ENCODE measurements at places on chromosomes 13 and 19.

DNA sequence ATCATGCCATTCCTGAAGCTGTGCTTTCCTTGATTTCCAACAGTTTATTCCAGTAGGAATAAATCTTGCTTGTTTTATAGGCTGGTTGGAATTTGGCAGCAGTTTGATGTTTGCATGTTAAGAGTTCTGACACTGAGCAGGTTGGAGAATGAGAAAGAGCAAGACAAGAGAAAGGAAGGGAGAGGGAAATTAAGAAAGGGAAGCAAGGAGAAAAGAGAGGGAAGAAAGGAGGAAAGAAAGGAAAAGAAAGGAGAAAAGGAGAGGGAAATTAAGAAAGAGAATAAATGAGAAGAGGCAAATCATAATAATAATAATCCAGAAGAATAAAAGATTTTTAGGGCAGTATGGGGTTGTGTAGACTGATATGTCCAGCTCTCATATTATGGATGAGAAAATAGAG is 28.4 kb upstream of the UQCRFS1 start:
- DNase-seq: no peak

DNA sequence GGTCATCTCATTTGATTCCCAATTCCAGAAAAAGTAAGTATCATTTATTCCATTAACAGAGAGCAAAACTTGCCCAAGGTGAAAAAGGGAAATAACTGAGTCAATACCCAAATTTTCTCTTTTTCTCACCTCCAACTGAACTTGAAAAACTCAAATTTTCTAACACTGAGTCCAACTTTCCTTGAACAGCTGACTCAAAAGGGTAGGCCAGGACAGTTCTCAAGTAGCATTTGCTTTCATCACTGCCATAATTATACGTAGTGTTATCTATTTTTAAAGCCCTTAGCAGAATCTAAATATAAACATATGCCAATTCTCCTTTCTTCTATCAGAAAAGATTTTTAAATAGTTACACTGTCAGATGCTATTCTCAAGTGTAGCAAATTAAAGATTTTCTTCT is 3.5 kb downstream of the N4BP2L2 start:
- DNase-seq: no peak

- DNase-seq: no peak
Observed at GRCh38 chr13:94622344-94622743, 20.7 kb downstream of the GPR180 start.

GRCh38 chr19:16386619-16387240 is 62.1 kb downstream of the KLF2 start:
- peak; percentile 67 for DNase-seq

DNA sequence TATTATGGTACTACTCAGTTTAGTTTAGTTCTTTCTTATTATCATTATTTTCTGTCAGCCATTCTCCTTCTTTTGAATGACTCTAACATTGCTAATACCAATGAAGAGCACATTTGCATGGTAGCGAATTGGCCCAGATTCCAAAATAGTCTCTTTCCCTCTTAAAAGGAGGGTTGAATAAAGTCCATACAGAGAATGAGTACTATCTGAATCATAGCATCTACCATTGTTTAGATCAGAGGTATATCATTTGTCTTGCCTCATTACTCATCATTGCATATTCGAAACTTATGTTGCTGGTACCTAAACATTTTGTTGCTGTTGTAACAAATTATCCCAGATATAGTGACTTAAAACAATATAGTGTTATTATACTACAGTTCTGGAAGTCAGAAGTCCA is 1235.3 kb upstream of the ATXN8OS start:
- no peak for DNase-seq

DNA sequence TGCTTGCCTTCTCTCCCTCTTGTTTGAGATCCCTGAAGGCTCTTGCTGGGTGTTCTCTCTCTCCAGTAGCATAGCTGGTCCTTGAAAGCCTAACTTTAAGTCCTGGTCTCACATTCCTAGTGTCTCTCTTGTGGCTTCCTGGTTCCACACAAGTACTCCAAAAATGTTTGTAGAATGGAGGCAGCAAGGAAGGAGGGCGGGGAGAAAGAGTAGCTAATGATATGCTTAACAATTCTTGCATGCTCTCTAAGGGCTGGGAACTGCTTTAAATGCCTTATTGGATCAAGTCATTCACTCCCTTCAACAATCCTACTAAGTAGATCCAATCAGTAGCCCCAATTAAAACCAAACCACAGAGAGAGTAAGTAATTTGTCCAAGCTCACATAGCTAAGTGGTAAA is 357.3 kb downstream of the KLF5 start:
- DNase-seq: no peak

- no peak for DNase-seq
Observed at GRCh38 chr19:17951990-17952976, 14.6 kb upstream of the KCNN1 start.

DNA sequence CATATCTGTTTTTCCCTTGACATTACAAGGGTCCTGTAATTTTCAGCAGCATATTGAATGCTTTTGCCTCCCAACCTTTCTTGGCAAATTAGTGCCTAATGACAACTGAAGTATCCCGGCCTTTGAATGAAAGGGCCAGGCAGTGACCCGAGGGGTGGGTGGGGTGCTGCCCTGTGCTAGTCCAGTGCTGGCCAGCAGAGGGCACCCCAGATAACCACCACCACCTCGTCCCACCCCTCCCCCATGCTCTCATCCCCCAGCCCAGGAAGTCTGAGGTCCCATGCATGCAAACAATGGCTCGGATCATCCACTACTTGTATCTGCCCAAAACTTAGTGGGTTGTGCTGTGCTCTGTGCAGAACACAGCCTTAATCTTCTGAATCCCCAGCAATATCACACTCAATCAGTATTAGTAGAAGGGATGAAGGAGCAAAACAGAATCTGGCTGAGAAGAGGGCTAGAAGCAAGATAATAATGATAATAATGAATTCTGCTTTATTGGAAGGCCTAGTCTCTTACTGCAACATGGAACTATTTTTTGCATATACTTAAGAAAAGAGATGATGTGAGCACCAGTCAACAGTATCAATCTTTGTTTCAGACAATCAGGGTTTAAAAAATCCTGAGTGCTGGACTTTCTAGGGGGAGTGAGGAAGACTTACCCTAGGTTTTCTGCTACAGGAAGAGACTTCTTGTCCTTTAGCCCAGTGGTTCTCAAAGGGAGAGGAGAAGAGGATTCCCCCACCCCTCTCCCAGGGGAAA is 3.8 kb downstream of the ATP12A start:
- peak; percentile 75 for DNase-seq

DNA sequence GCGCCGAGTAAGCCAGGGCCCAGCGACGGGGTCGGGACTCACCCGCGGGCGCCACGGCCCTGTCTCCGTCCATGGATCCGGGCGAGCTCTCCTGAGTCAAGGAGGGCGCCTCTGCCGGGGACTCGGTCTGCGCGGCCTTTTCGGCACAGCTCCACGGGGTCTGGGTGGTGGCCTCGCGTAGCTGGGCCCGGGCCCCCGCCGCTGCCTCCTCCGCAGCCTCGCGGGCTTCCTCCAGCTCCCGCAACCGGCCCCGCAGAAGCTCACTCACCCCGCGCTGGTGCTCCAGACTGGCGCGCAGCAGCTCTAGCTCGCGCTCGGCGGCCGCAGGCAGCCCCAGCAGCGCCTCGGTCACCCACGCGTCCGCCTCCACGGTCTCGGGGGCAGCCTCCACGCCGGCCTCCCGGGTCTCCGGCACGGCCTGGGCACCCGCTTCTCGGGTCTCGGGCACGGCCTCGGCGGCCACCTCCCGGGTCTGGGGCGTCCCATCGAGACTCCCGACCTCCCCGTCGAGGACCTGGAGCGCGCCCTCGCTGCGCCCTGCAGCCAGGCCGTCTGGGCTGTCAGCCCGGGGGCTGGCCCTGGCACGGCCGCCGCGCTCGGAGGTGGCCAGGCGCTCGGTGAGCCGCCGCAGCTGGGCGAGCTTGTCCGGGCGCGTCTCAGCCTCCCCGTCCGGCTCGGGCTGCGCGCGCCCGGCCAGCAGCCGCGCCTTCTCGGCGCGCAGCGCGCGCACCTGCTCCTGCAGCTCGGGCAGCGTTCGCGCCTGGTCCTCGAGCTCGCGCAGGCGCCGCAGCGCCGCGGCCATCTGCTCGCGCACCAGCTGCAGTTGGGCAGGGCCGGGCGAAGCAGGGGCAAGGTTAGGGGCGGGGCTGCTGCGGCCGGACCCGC is 8.4 kb downstream of the KANK3 start:
- no peak for DNase-seq

GRCh38 chr13:82458169-82458568 is 1424.1 kb downstream of the SLITRK1 start:
- no peak for DNase-seq

- DNase-seq: no peak
Observed at GRCh38 chr19:19009951-19010350, 23.4 kb downstream of the SUGP2 start.

DNA sequence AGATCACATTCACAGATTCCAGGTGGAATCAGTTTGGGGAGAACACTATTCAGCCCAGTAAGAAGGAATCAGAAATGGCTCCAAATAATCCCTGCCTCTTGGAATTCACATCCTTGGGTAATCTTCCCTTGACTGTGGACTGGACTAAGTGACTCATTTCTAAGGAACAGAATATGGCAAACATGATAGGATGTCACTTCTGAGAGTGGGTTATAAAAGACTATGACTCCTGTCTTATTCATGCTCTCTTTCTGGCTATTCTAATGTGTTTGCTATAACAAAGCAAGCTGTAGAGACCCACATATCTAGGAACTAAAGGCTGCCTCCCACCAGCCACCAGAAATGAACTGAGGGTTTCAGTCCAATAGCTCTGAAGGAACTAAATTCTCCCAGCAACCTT is 37.8 kb downstream of the MBD3L2B start:
- DNase-seq: no peak

DNA sequence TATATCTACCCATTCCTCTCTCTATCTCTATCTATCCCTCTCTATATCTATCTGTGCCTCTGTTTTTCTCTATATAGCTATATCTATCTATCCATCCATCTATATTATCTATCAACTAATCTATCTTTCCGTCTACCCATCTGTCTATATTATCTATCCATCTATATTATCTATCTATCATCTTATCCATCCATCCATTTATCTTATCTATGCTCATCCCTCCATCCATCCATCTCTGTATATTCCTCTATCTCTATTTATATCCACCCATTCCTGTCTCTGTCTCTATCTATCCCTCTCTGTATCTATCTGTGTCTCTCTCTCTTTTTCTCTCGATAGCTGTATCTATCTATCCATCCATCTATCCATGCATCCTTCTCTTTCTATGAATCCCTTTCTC is 14.2 kb downstream of the PTGER1 start:
- no peak for DNase-seq

DNA sequence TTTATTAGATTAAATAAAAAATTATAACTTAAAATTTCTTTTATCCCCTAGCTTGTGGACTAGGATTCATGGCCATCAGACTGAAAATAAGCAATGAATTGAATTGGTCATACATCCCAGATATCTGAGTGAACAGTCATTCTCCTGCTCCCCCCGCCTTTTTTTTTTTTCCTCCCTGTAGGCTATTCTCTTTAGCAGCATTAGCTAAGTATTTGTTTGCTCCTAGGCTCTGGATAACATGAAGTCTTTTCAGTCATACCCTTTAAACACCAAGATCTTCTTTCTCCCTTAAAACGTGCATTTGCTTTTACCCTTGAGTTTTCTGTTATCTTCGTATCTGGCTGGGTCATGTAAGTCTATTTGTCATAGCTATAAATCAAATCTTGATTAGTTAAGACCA is 866.7 kb upstream of the SPRY2 start:
- DNase-seq: no peak

- peak; percentile 37 for DNase-seq
Observed at GRCh38 chr13:46168341-46168740, 13.6 kb downstream of the LCP1 start.

DNA sequence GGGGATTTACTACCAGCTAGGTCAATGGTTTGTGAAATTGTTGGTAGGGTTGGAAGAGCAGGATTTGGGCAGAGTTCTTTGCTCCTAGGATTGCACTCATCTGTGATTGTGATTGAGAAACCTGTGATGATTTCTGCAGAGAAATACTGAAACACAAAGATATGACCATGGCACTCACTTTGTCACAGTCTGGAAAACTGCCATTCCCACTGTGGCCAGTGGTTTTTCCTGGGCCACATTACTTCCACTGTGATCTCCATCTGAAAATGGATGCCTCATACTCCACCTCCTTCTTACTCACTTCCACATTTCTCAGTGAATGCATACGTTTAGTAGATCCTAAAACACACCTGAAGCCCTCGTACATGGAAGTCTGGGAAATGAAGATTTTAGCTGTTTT is 593.2 kb downstream of the LMO7 start:
- DNase-seq: no peak

DNA sequence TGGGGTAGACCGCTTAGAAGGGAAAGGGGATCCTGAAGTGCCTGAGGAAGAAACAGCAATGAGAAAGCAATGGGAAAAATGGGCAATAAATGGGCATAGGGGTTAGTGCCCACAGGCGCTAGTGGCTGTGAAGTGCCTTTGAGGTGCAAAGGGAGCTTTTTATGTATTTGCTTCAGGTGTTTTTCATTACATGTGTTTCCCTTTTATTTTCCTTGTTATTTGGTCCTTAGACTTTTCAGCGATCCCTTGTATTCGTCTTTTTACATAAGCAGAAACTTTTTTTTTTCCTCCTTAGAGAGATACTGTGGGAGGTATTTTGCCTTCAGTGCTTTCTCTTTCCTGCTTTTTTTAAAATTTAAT is 19.6 kb downstream of the NFIX start:
- DNase-seq: no peak

DNA sequence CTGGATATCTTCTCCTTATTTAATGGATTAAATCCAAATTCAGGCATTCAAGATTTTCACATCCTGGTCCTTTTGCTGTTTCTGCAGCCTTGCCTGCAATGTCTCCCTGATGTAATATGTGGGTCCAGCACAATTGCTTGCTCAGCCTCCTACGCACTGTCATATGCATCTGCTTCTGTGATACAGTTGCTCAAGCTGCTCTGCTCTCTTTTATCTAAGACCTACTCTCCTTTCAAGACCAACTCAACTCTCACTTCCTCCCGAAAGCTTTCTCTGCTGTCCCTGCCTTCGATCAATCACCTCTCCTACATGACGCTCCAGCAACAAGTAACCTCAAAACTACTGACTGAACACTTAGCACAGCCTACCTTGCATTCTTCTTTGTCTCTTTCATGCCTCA is 138.2 kb downstream of the DCLK1 start:
- no peak for DNase-seq

- no peak for DNase-seq
Observed at GRCh38 chr19:2441096-2441752, 13.8 kb upstream of the TIMM13 start.

DNA sequence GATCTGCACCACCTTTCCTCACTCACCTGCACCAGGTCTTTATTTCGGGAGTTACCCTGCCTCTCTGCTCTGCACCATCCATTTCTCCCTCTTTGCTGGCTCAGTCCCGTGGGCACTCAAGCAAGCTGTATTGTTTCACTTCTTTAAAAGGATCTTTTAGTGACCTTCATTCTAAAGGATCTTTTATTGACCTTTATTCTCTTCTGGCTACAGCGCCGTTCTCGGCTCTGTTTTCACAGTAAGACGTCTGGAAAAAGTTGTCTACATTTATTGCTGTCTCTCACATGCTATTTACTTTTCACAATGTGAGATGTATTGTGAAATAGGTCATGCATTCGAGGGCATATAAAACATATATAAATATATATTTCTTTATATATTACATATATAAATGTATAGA is 35.6 kb upstream of the ARGLU1 start:
- no peak for DNase-seq
